Vagina (tissue), 2 donors: ENCODE measurements at places on chromosomes 11 and 22.
A peak's percentile ranks its signal among the peaks of the same experiment; 100 is the strongest.

DNA sequence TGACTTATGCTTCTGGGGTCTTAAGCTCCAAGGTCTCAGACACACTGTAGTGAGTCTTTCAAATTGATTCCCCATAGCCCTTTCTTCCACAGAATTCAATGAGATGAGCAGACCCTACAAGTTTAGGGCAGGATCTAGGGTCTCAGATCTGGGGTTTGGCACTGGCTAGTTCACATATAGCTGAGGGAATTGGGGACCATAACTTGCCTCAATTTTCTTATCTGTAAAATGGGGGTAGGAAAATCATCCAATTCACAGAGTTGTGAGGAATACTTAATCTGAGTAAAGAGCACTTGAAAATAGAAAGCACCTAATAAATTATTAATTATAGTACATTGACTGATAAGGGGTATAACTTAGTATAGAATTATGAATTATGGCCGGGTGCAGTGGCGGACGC, 5.9 kb upstream of the CCDC117 start:
- no peak for DNase-seq

DNA sequence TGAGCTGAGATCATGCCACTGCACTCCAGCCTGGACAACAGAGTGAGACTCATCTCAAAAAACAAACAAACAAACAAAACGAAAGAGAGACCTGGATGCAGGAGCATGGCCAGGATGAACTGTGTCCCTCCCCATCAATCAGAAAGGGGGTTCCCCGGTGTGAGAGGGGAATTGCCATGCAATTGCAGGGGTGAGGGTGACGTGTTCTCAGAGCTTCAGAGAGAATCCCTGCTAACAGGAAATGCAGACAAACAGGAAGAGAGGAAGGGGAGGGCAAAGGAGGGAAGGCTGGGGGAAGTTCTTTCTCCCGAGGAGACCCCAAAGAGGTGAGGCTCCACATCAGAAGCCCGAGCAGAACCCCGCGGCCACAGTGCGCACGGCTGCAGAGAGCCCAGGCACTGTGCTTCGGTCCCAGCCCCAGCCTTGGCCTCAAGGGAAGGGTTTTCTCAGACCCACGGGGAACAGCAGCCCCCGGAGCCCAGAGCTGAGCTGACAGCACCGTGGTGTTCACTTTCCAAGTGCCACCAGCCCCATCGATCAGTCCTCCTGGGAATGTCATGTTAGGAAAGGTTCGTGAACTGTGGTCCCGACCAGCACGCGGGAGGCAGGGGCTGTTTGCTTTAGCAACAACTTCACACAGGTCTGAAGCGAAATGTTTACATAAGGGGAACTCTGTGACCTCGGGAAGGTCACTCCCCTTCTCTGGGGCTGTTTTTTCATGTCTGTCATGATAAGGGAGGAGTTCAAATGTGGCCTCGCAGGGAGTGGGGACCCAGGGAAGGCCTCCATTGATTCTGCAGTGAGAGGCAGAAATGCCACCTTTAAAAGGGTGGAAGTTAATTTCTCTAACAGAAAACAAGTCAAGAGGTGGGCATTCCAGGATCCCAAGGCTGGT, 108.0 kb upstream of the ANO1 start:
- DNase-seq = no peak

DNA sequence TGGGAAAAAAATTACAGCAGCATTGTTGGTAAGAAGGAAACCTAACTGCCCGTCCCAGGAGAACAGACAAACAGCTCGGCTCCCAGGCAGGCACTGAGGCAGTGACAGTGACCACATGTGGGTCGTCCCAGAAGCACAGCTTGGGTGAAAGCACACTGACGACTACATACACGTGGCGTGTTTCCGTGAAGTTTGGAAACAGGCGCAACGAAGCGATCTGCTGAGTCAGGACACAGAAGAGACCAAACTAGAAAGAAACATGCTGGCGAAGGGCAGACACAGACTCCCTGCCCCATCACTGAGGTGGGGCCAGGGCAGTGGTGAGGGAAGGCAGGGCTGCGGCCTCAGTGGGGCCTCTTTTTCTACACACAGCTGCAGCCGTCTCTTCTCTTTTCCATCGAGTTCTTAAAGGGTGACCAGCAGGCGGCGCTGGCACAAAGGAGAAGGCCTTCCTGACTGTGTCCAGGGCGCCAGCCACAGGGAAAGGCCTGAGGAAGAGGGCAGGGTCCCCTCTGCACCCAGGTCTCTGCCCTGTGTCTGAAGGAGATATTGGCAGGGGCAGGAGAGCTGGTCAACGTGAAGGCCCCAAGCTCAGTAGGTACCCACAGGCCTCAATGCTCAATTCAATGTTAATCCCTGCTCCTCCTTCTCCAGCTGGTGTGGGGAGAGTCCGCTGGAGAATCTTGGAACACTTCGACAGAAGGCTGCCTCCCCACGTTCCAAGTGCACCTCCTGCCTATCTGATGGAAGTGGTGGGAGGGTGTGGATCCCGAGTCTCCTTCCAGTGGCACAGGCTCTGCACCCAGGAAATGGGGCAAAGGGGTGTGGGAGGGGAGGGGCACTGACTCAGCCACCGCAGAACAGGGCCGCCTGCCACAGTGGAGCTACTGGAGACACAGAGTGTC, 19.9 kb downstream of the CARS1 start:
- DNase-seq = no peak

DNA sequence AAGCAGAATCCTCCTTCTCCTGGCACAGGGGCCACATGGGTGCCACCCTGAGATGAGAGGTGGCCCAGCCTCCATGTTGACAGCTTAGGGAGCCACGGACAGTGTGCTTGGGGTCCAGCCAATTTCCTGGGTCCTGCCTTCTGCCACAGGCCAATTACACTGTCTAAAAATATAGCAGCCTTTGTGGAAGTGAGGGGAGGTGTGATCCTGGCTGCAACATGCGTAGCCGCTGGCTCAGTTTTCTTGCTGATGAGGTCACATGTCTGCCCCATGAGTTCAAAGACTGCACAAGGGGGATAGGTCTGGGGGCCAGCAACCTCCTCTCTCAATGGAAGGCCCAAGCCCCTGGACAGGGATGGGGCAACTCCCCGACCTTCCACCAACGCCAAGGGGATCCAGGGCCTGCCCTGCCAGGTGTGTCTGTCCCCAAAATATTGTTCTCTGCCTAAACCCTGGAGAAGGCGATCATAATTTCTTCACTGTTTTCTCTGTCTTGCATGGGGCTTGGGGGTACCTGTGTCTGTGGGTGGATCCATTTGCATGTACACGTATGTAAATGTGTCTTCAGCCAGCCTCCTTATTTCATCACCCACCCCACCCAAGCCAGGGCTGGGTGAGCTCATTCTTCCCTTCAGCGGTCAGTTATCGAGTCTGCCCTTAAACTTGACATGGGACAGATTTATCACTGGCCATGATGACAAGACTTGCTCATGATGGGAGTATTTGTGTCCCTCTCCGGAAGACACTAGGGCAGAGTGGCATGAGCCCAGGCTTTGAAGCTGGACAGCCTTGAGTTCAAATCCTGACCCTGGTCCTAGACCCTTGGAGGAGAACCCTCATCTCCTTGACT, 59.4 kb downstream of the OTOG start:
- peak; percentile 87 for DNase-seq

DNA sequence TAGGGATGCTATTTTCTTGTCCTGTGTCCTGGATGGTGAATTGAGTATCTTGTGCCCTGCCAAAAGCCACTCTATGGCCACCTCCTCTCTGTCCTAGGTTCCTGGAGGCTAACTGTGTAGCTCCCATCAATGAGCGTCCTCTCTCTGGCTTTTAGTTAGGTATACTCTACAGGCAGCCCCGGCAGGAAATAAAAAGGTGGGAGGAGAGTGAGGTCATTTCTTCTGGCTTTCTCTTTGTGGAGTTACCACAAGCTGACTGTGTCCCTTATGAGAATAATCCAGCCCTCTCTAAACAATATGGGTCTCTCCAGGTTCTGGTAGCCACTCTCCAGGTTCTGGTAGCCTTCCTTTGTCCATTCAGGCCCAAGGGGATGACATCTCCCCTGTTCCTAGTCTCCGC, 11.7 kb upstream of the ASPHD2 start:
- no peak for DNase-seq

DNA sequence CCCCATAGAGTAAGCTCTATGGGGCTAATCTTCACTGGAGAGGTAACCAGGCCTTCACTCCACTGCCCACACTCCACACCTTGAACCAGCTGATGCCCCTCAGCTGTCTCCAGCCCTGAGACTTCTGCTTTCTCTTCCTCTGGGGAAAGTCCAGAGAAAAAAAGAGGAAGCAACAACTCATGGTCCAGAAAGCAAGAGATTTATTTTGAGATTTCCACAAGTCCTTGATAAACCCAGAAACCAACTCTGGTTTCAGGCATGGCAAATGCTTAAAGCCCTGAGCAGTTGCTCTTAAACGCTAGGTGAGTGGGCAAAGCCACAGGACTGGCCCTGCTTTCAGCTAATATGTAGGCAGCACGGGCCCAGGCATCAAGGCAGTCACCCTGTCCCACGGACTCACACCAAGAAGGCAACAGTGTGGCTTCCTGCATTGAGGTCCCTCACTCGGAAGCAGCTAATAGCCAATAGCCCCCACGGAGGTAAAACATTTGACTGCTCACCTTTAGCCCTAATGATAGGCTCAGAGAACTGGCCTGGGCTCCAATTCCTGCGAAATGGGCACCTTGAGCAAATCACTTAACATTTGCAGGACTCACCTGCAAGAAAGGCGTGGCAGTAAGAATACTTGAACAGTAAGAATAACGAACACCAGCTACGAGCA, 4.3 kb downstream of the CYB561A3 start:
- no peak for DNase-seq

- no peak for DNase-seq
These were observed 28.5 kb downstream of the RSPH14 start for GRCh38 chr22:23113067-23113846.

- DNase-seq = no peak
These were observed 330 bp upstream of the POLD3 start for GRCh38 chr11:74592063-74592440.

GRCh38 chr22:31584804-31585160, 77.2 kb downstream of the PISD start:
- no peak for DNase-seq

- DNase-seq = no peak
These were observed 31.6 kb upstream of the CCND1 start for GRCh38 chr11:69609351-69609750.

- DNase-seq = peak; percentile 61
These were observed 34.7 kb downstream of the GALNT18 start for GRCh38 chr11:11587122-11587521.

DNA sequence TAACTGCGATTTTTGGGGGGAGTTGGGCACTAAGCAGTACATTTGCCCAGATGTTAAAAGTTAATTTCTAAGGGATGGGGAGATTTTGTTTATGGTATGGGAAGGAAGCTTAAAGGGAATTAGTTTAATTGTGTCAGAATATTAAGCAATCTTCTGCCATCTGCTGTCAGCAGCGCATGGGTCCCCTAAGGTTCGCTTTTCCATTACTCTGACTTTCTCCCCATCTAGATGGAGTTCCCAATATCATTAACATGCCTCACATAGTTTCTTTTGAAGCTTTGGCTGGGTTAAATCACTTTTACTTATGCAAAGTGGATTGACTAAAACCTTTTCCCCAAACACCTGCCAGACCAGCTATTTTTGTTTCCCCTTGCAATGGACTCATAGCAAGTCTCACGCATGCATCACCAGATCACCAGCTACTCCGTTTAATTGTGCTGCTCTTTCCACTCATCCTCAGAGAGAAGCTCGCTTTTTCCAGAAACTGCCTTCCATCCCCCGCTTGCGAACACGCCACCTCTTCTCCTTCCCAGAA, 172.7 kb downstream of the FAT3 start:
- DNase-seq = no peak

- DNase-seq = no peak
These were observed 730 bp downstream of the LMNTD2 start for GRCh38 chr11:559712-560304.

DNA sequence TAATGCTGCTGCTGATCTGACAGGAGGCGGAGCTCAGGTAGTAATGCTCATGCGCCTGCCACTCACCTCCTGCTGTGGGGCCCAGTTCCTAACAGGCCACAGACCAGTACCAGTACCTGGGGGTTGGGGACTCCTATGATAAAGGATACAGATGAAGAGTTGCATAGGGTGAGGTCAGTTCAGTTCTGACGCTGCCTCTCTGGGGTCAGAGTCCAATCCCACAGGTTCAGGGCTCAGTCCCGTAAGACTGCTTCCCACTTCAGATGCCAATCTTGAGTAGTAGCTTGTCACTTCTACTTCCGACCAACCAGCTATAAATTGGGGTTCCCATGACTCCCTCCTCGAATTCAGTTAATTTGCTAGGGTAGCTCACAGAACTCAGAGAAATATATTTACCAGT, 8.6 kb downstream of the ASRGL1 start:
- DNase-seq = no peak

GRCh38 chr11:85752890-85753581, 57.9 kb downstream of the SYTL2 start:
- DNase-seq = no peak

DNA sequence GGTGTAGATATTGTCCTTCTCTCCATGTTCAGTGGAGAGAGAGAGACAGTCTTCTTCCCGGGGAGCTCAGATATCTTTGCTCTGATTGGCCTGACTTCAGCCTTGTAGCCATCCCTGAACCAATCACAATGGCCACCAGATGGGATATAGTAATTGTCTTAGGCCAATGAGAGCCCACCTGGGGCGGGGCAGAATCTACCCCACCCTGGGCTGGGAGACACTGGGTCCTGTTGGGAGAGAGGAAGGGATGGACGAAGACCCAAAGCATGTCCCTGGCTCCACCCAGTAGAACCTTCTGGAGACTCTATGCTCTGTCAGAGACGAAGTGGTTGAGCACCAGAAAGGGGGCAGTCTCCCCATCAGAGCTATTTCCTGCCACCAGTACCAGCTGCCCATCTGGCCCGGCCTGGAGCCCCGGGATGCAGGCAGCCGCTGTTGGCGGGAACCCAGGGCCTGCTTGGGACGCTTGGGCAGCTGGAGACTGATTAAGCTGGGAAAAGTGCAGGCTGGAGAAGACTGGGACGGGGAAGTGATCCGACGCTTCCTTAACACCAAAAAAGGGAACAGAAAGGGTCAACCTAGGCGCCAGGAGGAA, 31.6 kb upstream of the CBX7 start:
- DNase-seq = peak; percentile 40

- no peak for DNase-seq
These were observed 107.3 kb downstream of the ETS1 start for GRCh38 chr11:128480066-128480465.
